Peyer's patch (tissue), 4 donors: ENCODE measurements at places on chromosomes 5 and 9. TPM values are rescaled to one million over a fixed set of nuclear protein-coding genes. Genes with fewer than 3 reads are reported as not detected.

OBP2B gene
- total RNA-seq = not detected

SLC35A4 gene
- total RNA-seq = 51.1 TPM

SPINK1 gene
- 175 TPM for total RNA-seq

IGIP gene
- 10.2 TPM for total RNA-seq

ZFP2 gene
- total RNA-seq = not detected

CER1 gene
- not detected for total RNA-seq

PHF24 gene
- not detected for total RNA-seq

PCDH12 gene
- total RNA-seq = 1.3 TPM

PCDHGA10 gene
- 3.5 TPM for total RNA-seq

MED10 gene
- 31.1 TPM for total RNA-seq

DNA sequence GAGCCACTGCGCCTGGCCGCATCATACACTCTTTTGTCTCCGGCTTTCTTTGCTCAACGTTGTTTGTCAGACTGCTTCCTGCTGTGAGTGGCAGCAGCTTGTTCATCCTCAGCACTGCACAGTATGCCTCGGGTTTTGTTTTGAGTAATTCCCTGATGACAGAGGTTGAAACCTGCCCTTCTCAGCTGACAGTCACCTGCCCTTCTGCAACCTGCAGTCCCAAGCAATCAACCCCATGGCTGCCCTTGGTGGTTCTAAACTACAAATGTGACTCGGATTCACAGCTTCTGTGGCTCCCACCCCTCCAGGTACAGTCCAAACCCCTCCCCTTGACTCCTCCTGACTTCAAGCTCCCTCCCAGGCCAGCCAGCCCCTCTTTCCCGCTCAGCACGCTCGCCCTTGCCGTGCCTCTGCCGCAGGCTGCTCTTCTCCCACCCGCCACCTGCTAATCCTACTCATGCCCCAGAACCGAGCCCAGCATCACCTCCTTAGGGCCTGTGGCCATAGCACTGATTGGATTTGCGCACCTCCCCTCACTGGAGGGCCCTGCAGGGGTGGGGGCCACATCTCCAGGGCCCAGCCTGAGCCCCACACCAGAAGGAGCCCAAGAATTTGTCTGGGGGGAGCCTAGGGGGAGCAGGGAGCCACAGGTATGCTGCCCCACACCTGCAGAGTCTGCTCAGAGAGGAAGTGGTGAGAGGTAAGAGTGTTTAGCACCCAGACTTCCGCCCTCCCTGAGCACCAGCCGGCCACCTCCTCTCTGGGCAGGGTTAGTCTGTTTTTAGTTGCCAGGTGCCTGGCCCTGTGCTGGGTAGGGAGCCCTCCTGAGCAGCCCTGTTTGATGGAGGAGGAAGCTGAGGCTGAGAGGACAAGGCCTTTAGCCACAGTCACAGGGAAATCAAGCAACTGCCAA is 10.1 kb downstream of the EEIG1 start:
- DNase-seq = peak; percentile 90

DNA sequence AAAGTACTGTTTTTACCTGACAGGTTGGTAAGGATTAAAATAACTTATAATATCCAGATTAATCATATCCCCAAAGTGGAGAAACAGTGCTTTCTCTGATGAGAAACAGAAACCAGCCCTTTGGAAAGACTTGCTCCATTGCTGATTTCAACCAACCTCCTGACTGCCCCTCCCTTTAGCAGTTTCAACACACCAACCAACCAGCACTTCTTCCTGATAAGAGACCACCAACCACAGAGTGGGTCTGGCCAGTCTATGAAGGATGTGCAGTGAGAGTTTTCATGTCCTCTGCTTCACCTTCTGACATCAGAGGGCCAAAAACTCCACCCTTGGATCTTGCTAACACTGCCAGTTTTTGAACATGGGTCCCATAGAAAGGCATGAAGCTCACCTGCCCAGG is 28.1 kb downstream of the RIGI start:
- DNase-seq = no peak

- DNase-seq = no peak
Observed at GRCh38 chr5:9063615-9064245, 482.1 kb downstream of the SEMA5A start.

GRCh38 chr5:141878186-141878710 is at the start of gene PCDH1:
PCDH1 (minus strand) TSS chr5:141878410; CDS start chr5:141878262, 148 bp downstream.
- no peak for DNase-seq

DNA sequence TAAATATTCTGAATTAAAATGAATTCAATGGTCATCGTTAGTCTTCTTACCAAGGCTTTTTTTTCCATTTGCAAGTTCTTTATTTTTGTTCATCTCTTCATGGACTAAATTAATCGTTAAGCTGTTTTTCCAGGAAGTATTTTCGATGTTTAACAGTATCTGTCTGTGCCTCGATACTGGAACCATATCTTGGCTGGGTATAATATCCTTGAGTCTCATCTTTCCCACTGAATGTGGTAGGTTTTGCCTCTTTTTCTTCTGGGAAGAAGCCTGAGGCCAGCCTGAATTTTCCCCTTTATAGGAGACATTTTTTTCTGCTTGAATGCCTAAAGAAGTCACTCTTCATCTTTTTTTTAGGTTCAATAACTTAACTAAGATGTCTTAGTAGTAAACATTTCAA is 4.0 kb upstream of the SEPTIN8 start:
- no peak for DNase-seq

DNA sequence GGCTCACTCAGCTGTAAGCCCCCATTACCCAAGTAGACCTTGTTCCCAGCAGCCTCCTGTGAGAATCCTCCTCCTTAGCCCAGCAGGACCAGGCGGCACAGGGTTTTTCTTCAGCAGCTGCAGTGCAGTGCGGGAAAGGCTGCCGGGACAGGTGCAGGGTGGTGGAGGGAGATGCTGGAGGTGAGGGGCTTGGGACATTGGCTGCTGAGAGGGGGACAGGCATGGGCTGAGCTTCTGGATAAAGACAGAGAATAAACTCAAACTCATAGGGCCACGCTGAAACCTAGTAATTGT is 174.7 kb downstream of the CACNA1B start:
- DNase-seq = peak; percentile 41

DNA sequence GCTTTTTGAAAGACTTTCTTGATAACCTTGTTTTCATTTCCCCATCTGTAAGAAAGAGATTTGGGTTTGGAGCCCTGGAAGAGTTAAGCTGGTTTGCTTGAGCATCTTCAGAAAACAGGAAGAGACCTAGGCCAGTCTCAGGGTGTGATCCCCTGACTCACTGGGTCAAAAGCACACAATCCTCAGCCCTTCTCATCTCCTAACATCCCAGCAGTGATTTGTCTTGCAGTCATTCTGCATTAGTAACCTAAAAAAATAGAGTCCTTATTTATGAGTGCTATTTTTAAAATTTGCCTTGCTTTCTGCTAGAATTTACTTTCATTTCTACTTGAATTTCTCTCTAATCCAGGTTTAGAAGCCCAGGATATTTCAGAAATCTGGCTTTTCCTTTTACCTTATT is 16.4 kb upstream of the ARSB start:
- no peak for DNase-seq

DNA sequence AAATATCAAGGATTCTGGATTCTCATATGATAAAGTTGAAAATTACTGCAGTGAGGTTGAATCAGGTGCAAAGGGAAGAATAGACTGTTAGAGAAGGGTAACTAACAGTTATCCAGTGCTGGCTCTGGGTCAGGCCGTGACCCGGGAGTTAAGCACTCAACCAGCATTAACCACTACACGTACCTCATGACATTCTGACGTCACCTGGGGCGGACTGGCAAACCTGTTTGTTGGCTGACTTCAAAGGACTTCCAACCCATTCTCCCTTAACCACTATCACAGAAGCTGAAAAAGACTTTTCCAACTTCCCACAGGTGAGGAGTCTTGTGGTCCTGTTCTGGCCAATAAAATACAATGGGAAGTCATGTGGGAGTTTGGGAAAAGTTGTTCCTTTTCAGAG is 268.9 kb downstream of the ENC1 start:
- no peak for DNase-seq

GRCh38 chr5:180792287-180792964 is 10.2 kb downstream of the MGAT1 start:
- DNase-seq = no peak

DNA sequence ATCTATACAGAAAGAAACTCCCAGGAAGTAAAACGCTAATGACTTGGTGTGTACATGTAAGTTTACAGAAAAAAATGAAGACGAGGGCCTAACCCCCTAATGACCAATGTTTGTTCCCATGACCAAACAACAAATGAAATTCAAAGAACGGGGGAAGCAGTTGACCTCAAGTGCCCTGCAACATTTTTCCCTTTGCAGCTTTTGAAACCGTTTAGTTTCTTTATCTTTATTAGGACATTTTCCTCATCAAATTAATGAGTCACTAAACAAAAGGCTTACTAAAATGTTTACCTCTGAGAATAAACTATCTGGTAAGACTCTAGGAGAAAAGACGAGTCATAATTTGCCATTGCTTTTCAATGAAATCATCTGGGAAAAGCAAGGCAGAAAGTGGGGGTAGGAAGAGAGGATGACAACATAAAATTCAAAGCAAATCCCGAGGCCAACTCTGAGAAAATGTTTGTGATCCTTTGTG is 57.4 kb downstream of the LHFPL2 start:
- DNase-seq = no peak

DNA sequence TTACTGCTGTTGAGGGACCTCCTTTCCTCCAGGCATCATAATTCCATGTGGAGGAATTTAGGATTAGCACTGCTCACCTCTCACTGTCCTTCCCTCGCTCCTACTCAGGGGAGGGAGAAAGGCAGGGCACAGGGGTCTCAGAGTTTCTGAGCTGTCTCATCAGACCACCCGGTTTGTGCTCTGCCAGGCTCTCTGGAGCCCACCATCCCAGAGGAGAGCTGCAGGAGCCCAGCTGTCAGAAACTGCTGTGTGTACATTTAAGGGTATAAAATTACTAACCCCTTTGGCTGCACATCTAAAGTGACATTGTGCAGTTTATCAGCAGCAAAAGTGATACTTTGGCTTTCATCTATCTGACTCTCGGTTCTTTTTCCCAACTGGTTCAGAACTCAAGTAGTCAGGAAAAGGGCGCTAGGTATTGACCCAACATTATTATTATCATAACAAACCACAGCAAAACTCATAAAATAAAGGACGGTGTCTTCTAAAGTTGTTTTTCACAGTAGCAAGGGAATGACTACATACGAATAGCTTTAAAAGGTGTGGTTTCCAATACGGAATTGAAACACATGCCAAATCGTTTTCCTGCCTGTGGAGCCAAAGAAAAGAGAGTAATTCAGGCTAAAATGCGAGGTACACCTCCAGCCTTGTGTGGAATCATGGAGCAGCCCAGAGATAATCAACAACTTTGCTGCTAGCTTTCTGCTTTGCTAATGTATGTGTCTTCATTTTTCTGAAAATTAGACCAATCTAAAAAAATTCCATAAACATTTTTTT is 348.1 kb downstream of the TMEM167A start:
- DNase-seq = no peak

- no peak for DNase-seq
Observed at GRCh38 chr5:18088020-18088579, 453.8 kb downstream of the TAF11L14 start.

- DNase-seq = no peak
Observed at GRCh38 chr9:112218908-112219307, 43.8 kb upstream of the SUSD1 start.

GRCh38 chr5:64634997-64635686 is 55.2 kb upstream of the SHISAL2B start:
- no peak for DNase-seq

DNA sequence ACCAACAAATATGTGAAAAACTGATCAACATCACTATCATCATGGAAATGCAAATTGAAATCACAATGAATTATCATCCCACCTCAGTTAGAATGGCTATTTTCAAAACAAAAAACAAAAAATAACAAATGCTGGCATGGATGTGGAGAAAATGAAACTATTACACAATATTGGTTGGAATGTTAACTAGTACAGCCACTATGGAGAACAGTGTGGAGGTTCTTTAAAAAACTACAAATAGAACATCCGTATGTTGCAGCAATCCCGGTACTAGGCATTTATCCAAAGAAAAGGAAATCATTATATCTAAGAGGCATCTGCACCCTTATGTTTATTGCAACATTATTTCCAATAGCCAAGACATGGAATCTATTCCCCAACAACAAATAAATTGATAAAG is 9.0 kb upstream of the IFNA5 start:
- no peak for DNase-seq

GRCh38 chr5:95081982-95082381 is 202.9 kb downstream of the MCTP1 start:
- no peak for DNase-seq

- DNase-seq = no peak
Observed at GRCh38 chr5:77662635-77663034, 24.1 kb upstream of the OTP start.

DNA sequence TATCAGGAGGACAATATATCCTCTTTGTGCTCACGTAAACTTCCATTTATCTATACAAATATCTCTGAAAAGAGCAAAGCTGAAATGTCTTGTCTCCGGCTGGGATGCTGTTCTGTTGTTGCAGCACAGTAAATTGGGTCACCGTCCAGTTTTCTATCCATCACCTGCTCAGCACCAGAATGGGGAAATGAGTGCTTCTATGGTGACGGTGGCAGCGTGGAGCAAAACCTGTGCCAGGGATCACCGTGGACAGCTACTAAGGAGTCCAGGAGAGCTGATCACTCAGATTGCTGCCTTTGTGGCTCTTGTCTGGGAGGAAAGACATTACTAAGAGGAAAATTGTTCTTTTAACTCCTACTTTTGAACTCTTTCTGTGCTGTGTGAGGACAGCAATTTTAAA is 531.6 kb downstream of the PSAT1 start:
- no peak for DNase-seq

DNA sequence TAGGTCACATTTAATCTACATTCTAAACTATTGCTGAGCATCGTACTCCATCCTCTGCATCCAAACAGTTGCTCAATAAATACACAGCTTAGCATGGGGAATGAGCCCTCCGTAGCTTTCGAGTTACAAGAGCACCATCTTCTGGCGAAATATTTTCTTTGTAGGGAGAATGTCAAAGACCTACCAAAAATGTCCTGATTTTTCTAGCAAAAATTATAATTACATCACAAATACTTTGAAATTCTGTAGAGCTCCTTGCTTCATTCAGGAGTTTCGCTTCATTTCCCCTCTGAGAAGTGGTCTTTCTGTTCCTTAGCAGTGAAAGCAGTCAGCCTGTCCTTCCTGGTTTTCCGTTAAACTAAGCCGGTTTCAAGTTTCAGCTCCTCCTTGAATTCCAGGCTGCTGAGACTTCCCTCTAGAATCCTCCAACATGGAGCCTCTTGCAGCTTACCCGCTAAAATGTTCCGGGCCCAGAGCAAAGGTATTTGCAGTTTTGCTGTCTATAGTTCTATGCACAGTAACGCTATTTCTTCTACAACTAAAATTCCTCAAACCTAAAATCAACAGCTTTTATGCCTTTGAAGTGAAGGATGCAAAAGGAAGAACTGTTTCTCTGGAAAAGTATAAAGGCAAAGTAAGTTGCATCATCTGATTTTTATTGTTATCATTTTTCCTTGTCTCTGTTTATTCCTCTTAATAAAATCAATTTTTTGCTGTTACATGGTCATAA is at the start of gene GPX8:
GPX8 (plus strand) TSS at position 409 of the 730 bp plus-strand sequence; CDS start at position 431, 22 bp downstream.
- DNase-seq = no peak

- DNase-seq = no peak
Observed at GRCh38 chr5:139133282-139133681, 64.9 kb downstream of the SIL1 start.
